ENCODE measurements at places on chromosomes 12 and 14.
A peak's percentile ranks its signal among the peaks of the same experiment; 100 is the strongest.

DNA sequence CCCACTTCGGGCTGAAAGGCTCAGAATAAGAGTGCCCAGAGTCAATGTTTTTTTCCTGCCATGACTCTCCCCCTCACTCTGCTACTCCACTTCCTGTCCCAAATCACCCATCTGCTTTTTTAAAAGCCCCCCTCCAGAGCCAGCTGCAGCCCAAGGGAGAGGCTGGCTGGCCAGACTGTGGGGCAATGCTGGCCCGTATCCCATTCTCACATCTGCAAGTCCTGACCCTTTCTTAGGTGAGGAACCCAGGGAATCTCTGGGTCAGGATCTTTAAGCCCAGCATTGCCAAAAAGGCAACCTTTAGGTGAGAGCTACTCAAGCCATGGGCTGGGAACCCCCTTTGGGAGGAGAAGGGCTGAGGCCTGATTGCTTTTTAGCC, 1.7 kb upstream of the ITGA5 start:
- DNase-seq, result peak; percentile 56

DNA sequence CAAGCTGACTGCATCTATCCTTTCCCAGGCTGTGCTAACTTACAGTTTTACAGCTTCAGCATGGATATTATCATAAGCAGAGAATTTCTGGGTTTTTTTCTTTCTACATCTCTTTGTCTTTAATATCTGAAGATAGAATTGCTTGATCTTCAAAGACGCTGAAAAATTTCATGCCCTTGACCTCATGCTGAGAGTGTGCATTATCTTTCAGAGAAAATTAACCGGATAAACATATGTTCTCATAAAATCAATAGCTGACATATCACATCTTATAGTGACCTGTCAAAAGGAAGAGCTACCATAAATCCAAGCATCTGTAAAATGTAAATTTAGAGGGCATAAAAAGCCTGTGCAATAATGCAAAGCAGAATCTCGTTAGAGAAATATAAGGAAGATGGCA, 1704.1 kb upstream of the FLRT2 start:
- no peak for DNase-seq

DNA sequence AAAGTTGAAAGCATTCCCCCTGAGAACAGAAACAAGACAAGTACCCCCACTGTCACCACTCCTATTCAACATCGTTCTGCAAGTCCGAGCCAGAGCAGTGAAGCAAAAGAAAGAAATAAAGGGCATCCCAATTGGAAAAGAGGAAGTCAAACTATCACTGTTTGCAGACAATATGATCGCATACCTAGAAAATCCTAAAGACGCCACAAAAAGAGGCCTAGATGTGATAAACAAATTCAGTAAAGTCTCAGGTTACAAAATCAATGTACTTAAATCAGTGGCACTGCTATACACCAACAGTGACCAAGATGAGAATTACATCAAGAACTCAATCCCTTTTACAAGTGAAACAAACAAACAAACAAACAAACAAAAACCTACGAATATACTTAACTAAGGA, 87.7 kb upstream of the COCH start:
- no peak for DNase-seq

GRCh38 chr12:96421014-96421413, 20.8 kb upstream of the CDK17 start:
- no peak for DNase-seq

- peak; percentile 23 for DNase-seq
These were observed 685 bp upstream of the MYL6B start for GRCh38 chr12:56151672-56152131.

- DNase-seq, result no peak
These were observed 474.8 kb downstream of the NRXN3 start for GRCh38 chr14:78644824-78645559.

GRCh38 chr14:77808250-77808649, 8.3 kb downstream of the ADCK1 start:
- no peak for DNase-seq

- DNase-seq, result no peak
These were observed 138.4 kb upstream of the FRMD6 start for GRCh38 chr14:51513281-51513680.

GRCh38 chr14:59306775-59307174, 118.3 kb downstream of the DAAM1 start:
- no peak for DNase-seq

- peak; percentile 14 for DNase-seq
These were observed 348.3 kb downstream of the BMP4 start for GRCh38 chr14:53608369-53608768.

- DNase-seq, result no peak
These were observed 81.8 kb downstream of the IRF2BPL start for GRCh38 chr14:76946753-76947077.

- DNase-seq, result no peak
These were observed 201.3 kb upstream of the RBM19 start for GRCh38 chr12:114167431-114167830.

DNA sequence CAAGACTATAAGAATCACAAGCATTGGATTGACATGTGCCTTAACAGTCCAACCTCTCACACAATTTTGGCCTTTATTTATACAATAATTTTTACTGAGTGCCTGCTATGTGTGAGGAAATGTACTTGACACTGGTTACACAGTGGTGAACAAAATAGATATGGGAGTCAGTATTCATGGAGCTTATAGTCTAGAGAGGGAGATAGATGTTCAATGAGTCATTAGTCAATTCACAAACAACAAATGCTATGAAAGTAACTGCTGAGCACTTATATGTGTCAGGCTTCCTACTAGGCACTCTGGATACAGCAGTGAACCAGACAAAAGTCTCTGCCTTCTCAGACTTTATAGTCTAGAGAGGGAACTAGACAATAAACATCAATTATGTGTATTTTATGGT, 3.7 kb downstream of the CFAP54 start:
- DNase-seq, result no peak

Measured in gastrocnemius medialis (tissue), 4 donors.